ENCODE measurements at places on chromosomes 6 and 20.

DNA sequence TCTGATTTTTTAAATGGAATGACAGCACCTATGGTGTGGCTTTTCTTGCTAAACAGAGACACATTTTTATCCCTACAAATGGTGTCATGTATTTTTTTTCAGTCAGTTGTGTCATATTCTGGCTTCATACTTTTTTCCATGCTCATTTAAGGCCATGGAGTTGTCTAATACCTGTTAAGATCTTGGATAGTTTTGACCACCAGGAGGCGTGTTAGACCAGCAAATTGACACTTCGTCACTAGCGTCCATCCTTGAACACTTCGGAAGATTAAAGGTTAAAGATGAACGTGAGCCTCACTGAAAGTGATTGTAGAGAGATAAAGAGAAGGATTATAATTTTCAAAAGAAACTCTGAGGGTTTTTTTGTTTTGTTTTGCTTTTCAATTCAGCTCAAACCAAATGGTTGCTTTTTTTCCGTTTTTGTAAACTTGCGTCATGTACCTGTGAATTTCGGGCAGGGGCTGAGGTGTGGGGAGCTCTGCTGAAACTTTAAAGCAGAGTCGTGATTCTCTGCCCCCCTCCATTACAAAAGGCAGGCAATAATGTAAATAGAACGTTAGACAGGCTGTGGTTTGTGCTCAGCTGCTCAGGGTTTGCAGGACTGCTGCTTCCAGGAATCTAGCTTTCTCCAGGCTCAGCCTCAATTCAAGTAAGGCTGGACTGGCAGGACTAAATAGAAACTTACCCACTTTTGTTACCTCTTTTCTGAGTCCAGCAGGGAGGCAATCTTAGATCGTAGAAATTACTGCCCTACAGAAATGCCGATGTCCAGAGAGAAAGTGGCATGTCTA is 245.1 kb downstream of the FOXA2 start:
- DNase-seq: no peak

DNA sequence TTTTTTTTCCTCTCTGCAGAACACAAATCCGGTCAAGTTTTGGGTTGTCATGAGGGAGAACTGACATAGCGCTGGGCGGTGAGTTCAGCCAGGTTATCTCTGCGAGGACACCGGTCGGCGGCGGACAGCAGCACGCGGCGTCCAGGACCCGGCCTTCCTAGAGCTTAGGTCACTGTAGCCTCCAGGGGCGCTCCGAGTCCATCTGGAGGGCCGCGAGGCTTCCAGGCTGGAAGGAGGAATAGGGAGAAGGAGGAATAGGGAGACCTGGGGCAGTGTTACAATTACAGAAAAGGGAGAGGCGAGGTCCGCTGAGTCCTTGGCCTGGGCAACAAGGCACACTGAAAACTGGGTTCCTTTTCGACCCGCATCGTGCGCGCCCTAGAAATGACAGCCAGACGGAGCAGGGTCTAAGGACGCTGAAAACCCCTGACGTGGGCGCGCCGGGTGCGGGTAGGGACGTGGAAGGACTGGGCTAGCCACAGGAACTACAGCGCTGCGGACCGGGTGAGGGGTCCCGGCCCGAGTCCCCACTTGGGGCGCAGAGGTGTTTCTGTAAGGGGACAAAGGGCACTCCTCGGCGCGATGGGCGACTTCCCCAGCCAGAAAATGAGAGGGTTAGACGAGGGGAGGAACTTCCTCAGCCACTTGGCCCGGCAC is 536 bp upstream of the FNDC1 start:
- DNase-seq: no peak

DNA sequence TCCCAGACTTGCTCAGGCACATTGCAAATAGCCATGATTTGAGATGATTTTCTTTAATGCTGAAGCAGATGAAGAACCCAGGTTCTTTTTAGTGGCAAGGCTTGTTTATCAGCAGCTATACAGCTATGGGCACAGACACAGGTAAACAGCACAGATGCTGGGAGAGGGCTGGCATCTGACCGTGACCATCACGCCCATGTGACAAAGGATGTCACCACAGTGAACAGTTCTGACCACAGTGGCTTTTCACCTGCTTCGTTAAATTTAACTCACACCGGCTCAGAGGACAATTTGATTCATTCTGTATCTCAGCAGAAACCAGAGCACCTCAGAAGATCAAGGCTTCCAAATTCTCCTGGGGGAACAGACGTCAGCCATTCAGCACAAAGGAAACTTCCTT is 142.6 kb downstream of the CDH26 start:
- no peak for DNase-seq

DNA sequence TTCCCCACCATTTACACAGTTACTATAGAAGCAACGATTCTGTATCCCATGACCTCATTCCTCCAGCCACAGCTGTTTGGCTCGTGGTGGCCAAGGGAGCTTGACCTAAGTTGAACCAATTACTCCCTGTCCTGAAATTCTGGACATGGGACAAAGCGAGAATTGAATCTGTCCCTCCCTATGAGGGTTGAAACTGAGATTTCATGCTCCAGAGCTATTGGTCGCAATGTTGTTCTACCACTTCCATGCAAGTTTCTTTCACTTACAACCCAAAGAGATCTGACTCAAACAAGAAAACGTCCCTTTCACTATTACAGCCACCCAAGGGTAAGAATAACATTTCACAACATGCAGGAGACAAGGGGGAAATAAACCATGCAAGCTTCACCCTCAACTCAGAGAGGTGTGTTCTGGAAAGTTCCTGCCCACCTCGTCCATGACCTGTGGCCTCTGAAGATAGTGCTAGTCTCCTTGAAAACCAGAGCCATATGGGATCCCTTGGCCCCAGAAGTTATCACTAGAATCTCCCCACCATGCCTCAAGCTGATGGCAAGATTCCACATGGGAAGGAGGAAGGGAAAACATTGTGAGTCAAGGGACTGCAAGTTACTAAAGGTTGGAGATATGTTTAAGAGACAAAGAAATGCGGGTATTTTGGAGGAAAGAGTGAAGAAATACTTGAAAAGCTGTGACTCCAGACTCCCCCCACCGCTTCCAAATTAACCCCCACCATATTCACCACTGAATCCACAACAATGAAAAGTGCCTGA is 74.5 kb upstream of the SRSF6 start:
- no peak for DNase-seq

DNA sequence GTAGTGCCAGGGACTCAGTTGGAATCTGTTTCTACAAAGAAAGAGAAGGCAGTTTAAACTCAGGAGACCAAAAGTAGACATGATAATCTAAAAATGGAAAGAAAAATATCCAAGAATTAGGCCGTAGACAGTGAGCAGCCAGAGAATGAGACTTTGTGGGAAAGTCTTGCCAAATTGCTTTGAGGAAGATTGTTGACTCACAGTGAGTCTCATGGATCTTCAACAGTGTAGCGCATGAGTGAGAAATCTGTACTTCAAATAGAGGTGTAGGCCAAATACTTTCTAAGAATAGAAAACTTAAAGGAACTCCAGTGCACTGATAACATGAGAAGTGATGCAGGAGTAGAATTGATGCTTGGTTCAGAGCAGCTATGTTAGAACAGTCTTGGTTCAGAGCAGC is 284.5 kb downstream of the HTR1B start:
- no peak for DNase-seq

GRCh38 chr6:33771146-33772081 is 17.5 kb downstream of the LEMD2 start:
- DNase-seq: peak; percentile 89

DNA sequence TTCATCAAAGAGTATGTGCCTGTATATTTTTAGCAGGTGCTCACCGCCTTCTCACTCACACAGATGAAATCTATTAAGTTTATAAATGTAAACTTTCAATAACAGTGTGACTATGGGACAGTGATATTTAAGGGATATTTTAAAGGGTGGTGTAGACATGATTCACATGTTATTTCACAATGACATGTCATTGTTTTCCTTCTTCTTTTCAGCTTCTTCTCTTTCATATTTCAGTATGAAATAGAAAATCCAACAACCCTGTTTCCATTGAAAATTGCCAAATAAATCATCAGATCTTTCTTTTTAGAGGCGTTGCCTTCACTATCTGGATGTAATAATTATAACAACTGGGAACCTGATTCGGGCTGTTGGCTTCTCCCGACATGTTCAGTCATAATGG is 54.8 kb downstream of the PFDN4 start:
- no peak for DNase-seq

GRCh38 chr6:43205849-43206248 is 23.4 kb downstream of the DNPH1 start:
- no peak for DNase-seq

DNA sequence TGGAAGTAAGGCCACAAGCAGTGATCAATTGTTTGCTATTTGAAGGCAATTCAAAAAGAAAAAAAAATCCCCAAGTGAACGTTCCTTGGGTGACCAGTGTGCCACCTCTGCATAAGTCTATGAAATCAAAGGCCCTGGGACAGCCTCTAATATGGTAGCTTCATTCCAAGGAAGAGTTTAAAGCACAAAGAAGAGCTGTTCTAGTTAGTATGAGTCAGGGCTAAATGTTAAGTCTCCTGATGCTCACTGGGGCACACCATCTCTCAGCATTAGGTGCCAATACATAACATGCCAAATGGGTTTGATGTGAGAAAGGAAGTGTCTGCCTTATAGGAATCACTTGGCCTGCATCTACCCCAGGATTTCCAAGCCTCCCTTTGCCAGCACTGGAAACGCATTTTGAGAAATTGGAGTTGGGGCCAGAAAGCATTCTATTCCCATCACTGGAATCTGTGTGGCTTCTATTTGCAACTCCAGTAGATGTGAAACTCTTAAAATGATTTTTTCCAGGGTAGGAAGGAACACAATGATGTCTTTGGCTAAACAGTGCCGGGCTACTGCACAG is 13.0 kb downstream of the UNC5CL start:
- DNase-seq: no peak

DNA sequence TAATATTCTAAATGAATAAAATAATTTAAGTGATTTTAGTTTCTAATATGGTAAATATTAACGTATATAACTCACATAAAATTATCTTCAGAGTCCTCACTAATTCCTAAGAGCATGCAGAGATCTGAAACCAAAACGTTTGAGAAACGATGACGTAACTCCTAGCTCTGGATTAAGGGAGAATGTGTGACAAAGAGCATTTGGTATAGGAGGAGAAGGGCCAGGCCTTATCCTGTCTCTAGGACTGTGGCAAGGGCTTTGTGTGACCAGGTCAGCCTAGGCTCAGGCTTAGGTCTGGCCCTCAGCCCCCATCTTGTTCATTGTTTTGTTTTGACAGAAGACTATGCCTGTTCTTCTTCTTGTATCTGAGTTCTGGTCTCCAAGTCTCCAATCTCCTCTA is 19.2 kb upstream of the POLR1H start:
- DNase-seq: no peak

DNA sequence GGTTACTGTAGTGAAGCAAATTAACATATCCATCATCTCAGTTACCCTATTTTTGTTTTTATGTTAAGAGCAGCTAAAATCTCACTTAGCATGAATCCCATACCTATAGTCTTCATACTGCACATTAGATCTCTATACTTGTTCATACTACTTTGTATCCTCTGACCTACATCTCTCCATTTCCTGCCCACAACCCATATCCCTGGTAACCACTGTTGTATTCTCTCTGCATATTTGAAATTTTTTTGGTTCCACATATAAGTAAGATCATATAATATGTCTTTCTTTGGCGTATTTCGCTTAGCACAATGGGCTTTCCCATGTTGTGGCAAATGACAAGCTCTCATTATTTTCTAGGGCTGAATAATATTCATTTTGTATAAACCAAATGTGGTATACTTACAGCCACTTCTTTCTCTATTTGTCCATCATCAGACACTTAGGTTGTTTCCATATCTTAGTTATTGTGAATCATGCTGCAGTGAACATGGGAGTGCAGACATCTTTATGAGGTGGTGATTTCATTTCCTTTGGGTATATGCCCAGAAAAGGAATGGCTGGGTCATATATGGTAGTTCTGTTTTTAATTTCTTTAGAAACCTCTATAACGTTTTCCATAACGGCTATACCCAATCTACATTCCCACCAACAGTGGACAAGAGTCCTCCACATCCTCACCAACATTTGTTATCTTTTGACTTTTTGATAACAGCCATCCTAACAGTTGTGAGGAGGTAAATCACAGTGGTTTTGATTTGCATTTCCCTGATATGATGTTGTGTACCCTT is 39.8 kb downstream of the BACH2 start:
- DNase-seq: no peak

GRCh38 chr20:34883087-34883688 is 6.8 kb downstream of the ACSS2 start:
- no peak for DNase-seq

DNA sequence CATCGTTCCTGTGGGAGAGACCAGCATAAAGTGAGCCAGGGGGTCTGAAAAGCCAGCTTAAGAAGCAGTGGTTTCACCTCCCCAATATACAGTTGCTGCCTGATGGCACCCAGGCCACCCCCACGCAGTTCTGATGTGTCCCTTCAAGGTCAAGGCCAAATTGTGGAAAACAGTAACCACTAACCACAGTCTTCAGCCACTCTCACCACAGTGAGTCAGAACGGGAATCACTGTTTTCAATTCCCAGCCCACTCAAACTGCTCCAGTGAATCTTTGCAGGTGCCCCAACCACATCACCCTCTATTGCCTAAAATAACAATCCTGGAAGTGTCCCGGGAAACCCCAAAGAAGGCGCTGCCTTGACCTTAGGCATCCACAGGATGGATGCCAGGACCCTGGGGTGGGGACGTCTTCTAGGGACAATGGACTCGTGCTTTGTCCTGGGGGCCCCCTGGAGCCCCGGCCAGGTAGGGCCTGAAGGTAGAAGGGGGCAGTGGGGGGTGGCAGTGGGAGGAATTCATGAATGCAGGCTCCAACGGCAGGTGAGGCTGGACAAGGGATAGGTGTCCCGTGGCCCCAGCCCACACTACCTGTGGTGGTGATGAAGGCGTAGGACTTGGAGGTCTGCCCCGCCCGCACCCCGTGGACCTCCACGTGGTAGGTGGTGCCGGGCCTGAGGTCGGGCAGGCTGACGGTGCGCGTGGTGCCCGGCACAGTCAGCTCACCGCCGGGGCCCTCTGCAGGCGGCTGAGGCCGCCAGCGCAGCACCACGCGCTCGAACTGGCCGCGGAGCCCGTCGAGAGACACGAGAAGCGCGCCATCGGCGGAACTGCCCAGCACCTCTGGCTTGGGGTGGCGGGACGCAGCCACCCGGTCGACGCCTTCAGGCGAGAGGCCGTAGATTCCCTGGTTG is 22.2 kb downstream of the TNXB start:
- peak; percentile 51 for DNase-seq

DNA sequence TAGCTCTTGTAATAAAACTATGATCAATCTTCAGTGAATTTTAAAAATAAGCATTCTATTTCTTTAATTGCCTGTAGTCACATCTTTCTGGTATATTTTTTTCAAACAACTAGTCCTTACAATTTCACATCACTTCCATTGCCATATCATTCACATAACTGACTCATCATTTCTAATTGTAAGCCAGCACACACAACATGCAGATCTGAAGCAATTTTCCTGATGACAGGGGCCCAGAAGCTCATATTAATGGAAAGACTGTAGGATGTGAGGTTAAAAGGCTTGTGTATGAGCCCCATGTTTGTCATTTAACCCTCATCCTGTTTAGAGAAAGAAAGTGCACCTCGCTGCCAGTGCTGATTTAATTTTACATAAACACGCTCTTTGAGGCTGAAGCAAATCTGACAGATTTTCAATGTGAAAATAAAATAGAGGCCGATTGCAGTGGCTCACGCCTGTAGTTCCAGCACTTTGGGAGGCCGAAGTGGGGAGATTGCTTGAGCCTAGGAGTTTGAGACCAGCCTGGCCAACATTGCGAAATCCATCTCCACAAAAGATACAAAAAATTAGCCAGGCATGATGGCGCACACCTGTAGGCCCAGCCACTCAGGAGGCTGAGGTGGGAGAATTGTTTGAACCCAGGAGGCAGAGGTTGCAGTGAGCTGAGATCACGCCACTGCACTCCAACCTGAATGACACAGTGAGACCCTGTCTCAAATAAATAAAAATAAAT is 40.1 kb upstream of the LTV1 start:
- no peak for DNase-seq

Data from T1000 (cell line).